NCI-H446 (cell line): ENCODE measurements at places on chromosomes 4 and X.

GRCh38 chr4:2064276-2064991 is 5.3 kb downstream of the NAT8L start:
- no peak for DNase-seq

DNA sequence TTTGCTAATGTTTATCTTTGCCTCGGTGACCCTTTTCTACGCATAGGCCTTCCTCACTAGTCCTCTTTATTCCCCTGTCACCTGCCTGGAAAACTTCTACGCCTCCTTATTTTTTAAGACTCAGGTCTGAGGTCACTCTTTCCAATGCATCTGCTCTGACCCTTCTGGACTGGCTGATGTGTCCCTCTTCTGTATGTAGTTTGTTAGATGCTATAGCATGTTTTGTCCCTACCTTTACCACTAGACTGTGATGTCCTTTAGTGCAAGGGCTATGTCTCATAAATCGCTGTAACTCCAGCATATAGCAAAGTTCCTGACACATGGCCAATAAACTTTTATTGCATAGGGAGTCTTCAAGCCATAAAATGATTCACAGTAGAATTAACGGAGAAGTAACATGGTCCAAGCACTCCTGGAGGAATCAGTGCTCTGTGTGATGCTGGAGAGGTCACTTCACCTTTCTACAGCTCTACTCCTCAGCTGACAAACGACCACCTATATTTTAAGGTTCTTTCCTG is 872.5 kb upstream of the SLIT2 start:
- no peak for DNase-seq

- DNase-seq, result peak; percentile 7
Observed at GRCh38 chrX:106898462-106898861, 4.7 kb downstream of the RIPPLY1 start.

DNA sequence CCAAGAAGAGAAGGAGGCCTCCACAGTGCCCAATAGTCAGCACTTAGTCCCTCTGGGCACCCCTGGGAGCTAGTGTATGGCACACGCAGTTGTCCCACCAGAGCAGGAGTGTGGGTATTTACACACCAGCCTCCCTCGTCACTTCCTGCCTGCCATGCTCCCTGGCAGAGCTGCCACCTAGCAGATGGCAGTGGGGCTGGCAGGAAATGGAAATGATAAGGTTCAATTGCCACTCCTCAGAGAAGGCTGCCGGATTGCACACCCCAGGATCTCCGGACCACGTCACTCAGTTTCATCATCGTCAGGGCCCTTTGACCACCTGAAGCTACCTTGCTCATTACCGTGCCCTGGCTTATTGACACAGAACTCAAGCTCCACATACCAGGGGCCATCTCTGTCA is 173.3 kb upstream of the PSAPL1 start:
- DNase-seq, result no peak

DNA sequence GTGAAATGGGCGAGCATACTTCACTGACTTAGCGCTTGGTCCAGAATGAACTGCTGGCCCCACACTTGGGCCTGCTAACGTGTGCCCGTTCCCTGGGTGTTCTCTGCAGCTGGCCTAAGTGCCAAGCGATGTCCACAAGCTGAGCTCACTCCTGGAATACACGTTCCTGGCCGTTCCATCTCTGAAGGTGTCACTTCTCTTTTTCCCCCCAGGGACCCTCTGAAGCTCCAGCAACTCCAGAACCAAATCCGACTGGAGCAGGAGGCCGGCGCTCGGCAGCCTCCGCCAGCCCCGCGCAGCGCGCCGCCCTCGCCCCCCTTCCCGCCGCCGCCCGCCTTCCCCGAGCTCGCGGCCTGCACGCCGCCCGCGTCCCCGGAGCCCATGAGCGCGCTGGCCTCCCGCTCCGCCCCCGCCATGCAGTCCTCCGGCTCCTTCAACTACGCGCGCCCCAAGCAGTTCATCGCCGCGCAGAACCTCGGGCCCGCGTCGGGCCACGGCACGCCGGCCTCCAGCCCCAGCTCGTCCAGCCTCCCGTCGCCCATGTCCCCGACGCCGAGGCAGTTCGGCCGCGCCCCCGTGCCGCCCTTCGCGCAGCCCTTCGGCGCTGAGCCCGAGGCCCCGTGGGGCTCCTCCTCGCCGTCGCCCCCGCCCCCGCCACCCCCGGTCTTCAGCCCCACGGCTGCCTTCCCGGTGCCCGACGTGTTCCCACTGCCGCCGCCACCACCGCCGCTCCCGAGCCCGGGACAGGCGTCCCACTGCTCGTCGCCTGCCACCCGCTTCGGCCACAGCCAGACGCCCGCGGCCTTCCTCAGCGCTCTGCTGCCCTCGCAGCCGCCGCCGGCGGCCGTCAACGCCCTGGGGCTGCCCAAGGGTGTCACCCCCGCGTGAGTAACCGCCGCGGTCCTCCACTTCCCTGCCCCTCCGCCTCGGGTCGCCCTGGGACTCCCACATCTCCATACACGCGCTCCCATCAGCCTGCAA is 132.3 kb downstream of the CBR4 start:
- no peak for DNase-seq

GRCh38 chr4:98490251-98490650 is 168.2 kb downstream of the TSPAN5 start:
- DNase-seq, result no peak

DNA sequence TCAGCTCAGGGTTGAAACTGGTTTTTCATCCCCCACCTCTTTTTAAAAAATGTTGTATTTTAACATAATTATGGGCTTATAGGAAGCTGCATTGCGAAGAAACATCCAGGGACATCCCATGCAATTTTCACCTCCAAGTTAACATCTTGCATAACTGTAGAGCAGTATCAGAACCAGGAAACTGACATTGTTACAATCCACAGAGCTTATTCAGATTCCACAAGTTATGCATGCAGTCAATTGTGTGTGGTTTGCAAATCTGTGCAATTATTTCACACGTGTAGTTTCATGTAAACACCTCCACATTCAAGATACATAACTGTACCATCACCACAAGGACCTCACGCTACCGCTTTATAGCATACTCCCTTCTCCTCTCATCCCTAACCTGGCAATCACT is 97.5 kb upstream of the GATB start:
- no peak for DNase-seq

DNA sequence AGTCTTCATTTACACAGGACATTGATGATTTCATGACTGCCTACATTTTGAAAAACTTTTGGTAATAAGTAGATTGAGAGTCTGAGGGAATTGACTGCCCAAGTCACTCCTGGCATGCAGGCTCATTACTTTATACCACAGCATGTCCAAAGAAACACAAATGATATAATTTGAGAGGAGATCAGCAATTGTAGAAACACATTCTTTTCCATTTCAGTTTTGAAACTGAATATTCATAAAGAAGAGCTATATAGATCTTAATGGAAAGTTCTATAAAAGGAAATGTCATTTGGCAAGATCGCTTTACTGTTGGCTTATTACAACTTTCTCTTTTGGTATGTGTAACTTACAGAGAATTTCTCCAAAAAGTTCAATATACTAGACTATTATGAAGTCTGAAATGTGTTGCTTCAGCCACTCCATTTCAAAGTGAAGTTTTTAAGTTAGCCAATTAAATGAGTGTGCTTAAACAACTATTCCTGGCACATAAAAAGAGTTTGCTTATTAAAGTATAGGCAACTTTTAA is 158.0 kb downstream of the ARAP2 start:
- DNase-seq, result no peak

DNA sequence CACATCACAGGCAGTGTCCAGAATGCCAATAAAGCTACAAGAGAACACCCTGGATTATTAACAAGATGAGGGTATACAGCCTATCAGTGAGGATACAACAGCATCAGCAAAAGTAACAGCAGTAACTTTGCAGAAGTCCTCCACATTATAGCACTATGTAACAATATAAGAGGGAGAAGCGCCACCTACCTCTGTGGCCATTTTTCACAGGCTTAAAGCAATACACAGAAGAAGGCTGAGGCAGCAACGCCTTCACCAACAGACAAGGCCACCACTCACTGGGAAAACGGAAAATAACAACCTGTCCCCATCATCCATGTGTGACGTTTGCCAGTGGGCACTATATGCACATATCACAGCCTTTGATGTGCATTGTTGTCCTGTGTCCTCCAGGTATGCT is 12.5 kb downstream of the RTL8B start:
- no peak for DNase-seq

- no peak for DNase-seq
Observed at GRCh38 chrX:45322820-45323219, 122.1 kb upstream of the DIPK2B start.

DNA sequence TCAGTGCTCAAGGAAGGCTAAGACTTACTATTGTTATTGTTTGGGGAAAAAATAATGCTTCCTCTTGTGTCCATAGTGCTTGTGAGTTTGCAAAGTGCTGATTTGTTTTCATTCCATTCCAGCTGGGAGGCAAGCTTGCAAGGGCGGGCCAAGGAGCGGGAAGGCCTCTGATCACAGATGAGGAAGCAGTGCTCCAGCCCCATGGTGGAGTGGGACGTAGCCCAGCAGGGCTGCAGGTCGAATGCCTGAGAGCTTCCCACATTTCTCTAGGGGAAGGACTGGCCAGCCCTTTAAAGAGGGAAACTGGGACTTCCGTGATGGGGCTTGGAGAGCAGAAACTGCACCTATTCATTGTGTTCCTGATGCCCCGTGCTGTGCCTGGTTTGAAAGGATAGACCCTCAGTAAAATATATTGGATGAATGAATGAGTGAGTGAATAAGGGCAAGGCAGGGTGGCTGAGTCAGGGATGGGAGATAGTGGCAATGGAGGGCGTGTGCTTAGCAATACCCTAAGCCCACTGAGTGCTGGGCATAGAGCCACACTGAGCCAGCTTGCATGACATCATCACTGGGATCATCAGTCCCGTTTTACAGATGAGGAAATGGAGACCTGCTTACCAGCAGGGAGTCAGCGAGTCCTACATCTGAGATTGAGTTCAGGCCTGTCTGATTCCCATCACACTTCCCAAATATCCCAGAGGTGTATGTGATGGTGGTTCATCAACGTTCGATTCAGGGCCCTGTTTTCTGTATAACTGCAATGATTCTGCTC is 17.9 kb upstream of the NSG1 start:
- no peak for DNase-seq

DNA sequence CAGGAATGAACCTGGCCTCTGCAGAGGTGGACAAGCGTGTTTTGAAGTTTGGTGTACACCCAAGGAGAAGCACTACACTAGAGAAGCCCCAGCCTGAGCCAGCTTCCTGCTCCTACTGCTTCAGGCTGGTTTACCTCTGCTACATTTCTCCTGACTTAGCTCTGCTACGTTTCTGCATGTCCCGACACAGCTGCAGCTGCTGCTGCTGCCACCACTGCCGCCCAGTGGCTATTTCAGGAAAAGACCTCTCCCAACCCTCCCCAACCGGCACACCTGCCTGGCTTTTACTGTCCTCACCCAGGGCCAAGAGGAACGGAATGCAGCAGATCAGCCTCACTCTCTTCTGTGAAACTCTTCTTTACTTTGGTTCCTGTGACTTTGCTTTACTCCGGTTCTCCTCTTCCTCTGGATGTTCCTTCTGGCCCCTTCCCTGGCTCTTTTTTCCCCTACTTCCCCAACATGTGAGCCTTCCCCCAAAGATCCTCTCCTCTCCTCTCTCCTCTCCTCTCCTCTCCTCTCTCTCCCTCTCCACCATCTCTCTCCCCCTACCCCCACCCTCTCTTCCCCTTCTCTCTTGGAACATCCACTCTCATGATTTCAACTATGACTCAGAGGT is 3.1 kb upstream of the P2RY4 start:
- no peak for DNase-seq

- DNase-seq, result no peak
Observed at GRCh38 chr4:56374956-56375355, 12.3 kb downstream of the AASDH start.

GRCh38 chr4:83751336-83751949 is 215.5 kb downstream of the GPAT3 start:
- no peak for DNase-seq

DNA sequence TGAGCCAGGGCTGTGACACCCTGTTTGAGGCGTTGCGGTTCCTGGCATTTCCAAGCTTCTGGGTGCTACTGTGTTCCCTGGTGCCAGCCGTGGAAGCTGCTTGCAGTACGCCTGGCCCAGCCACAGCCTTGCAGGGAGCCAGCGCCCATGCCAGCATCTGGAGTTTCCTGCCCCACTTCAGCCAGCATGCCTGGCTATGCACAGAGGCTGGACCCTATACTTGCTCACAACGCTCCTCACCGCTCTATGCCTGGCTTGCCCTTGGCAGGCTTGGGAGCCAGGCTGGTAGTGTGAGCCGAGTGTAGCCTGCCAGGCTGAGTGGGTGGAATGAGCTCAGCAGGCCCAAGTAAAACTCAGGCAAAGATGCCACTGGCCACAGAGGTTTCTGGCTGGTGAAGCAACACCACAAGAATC is 22.4 kb downstream of the PRRG1 start:
- no peak for DNase-seq

GRCh38 chr4:153814789-153815188 is 25.9 kb upstream of the SFRP2 start:
- no peak for DNase-seq

DNA sequence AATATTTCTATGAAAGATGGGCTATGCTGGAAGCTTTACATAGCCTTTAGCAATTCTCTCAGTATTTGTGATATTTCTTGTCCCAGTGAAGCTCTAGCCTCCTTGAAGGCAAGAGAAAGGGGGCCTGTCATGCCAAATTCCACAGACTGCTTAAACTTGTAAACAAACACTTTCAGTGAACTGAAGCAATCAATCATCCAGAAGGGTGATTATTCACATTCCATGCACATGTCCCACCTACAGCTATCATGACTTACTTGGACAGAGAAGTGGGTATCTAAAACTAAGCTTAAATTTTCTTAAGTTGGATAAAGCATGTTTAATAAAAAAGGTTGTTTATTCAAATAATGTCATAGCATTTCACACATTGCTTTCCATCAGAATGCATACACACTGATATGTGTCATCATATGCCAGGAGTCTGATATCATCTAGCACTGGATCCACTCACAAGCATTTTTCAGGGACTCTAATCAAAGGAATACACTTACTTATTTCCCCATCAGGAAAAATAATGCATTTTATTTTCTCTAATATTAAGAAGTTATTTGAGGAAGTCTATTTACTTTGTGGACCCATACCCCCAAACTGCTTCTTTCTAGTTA is 1.2 kb upstream of the FSTL5 start:
- no peak for DNase-seq

GRCh38 chr4:1987721-1988326 is 20.9 kb downstream of the NELFA start:
- no peak for DNase-seq
